Stimulated activated CD8-positive, alpha-beta memory T cell treated with anti-CD3 and anti-CD28 coated beads, Interleukin-15, amount 100 ng/mL, for 24 hours (primary cell): ENCODE measurements at places on chromosomes 3 and 15.

DNA sequence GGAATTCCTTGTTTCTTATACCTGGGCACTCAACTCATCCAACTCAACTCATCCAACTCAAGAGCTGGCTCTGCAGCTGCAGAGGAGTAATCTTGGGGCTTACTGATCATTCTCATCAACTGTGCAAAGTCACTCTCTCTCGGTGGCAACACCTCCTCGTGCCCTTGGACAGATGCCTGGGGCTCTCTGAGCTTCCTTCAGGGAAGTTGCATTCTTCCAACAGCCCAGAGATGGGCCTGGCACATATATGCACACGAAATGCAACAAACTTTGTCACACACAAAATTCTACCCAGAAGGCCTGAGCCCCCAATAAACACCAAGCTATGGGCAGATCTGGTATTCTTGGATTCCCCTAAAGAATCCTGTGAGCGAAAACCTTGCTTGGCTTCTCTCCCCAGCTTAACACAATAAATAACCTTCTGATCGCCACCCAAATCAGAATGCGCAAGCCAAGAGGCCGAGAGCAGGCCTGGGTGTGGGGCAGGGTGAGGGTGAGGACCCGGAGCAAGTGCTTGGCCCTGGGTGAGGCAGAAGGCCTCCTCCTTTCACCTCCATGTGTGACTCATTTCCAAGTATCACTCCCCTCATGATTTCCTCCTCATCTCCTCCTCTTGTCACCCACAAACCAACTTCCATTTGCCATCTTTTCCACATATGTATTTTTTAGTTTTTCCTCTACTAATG, 15.4 kb downstream of the TGM5 start:
- no peak for DNase-seq

DNA sequence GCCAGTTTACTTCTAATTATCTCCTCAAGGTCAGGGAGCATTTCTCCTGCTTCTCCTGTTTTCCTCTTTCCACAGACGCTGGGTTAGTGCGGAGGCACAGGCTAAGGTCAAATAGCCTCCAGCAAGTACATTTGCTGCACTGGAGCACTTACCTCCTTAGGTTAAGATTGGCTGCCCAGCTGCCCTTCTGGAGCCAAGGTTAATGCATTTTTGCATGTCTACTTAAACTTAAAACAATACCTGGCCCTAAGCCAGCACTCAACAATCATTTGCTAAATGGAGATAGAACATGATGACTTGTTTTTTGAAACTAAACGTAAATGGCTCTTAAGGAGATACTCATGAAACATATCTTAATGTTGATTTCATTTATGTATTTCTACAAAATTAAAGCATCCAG, 83.5 kb downstream of the SSR3 start:
- no peak for DNase-seq

- DNase-seq = no peak
Observed at GRCh38 chr3:188978421-188979171, 193.2 kb upstream of the TPRG1 start.

DNA sequence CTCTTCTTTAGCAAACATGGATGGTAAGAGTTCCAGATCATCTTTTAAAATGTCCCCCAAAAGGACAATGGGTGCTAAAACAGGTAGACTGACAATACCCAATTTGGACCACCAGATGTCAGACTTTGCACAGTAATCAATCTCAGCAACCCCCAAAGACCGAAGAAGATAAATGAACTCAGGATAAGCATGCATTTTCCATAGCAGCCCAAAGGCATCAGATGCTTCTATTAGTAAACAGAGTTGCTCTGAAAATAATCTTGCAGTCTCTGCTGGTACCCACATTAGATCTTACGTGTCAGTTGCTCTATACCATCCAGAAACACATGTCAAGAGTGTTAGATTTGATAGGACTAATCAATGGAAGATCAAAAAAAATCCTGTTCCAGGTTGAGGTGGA, 20.6 kb downstream of the MYH15 start:
- no peak for DNase-seq

GRCh38 chr3:183287301-183287971, 34.4 kb downstream of the B3GNT5 start:
- no peak for DNase-seq

- no peak for DNase-seq
Observed at GRCh38 chr15:100311833-100312476, 29.8 kb downstream of the ADAMTS17 start.

GRCh38 chr3:69809076-69809835, 70.0 kb downstream of the MITF start:
- no peak for DNase-seq

DNA sequence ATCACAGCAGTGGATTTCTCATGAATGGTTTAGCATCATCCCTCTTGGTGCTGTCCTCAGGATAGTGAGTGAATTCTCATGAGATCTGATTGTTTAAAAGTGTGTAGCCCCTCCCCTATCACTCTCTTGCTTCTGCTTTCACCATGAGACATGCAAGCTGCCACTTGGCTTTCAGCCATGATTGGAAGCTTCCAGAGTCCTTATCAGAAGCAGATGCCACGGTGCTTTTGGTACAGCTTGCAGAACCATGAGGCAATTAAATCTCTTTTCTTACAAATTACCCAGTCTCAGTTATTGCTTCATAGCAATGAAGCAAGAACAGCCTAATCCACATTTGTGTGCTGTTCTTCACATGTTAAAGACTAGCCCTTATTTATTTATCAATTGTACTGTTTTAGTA, 495.2 kb upstream of the EPHA6 start:
- DNase-seq = no peak

DNA sequence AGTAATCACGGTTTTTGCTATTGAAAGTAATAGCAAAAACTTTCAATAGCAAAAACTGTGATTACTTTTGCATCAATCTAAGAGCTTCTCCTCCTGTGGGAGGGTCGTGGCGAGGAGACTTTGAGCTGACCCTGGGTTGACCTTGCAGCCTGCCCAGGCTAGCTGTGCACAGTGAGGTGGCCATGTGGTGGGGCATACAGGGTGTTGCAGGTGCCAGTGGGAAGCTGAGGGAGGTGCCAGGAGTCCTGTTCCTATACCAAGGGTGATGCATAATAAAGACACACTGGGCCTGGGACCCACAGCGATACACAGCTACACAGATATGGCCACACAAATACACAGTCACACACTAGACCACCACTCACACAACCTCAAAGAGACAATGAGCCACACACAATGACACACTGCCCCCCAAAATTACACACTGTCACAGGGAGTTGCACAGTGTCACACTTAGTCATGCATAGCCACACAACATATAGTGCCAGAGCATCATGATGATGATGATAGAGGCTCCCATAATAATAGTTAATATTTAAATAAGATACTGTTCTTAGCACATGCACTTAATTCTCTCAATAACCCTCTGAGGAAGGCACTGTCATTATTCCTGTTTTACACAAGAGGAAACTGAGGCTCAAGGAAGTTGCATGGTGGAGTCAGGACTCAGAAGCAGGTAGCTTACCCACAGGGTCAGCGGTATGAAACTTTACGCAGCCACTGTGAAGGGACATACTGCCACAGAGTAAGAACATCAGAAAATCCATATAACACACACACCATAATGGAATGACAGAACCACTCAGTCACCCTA, 6.3 kb downstream of the PLCD1 start:
- no peak for DNase-seq

- DNase-seq = no peak
Observed at GRCh38 chr3:180631317-180631716, 29.4 kb downstream of the TTC14 start.

DNA sequence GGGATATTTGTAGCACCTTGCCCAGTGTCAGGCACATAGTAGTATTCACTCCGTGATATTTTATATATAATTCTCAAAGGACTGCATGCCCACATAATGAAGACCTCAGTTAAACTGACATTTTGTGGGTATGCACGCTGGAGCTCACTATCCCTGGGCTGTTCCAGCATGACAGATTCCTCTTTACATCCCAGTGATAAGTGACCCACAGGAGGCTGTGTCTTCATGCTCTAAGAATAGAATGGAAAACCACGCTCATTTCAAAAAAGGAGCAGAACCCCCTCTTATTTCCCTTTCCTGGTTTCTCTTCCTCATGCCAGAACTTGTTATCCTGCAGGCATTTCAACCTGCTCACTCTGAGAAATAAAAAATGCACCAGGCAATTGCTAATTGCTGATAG, 717.5 kb downstream of the AGBL1 start:
- no peak for DNase-seq

- DNase-seq = no peak
Observed at GRCh38 chr15:66253418-66254088, at the start of gene MEGF11. Gene MEGF11, minus strand, starts transcription at chr15:66253750. Its CDS starts 125,347 bp downstream, at chr15:66128403.

DNA sequence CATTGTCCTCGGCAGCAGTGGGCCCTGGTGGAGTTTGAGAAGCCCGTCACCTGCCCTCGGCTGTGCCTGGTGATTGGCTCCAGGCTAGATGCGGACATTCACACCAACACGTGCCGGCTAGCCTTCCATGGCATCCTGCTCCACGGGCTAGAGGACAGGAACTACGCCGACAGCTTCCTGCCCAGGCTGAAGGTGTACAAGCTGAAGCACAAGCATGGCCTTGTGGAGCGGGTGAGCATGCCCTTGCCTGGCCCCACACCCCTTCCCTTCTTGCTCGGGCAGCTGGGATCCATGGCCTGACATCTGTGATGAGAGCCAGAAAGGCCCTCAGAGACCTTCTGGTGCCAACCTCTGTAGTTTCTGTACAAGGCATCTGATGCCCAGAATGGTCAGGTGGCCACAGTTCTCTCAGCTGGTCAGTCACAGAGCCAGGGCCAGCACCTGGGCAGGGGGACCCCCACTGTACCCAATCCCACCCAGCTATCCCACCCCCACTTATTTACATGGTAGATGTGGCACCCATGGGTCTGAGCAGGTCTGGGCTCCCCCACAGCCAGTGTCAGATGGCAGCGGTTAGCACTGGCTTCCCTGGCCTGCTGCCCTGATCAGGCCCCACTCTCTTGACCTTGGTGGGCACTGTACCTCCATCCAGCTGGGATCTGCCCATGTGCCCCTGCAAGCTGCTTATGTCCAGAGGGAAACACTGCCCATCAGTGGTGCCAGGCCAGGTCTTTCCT, 124.9 kb downstream of the DNAJB8 start:
- DNase-seq = no peak

GRCh38 chr3:31755926-31756658, 223.4 kb downstream of the STT3B start:
- DNase-seq = no peak

DNA sequence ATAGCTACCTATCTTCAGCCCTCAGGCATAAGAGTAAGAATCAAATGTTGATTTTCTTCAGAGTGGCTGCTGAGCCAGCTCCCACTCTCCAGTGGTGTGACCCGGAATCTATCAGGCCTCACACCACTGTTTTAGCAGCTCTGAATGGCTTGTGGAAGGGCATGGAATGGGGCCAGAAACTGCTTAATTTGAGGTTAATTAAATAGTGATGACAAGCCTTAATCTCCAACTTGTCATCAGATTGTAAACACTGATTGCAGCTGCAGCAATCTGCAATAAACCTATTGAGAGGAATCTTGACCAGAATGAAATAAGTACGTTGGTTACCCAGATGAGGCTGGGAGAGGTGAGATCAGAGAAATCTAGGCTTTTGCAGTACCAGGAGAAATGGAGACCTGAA, 317.4 kb downstream of the FHIT start:
- DNase-seq = no peak

DNA sequence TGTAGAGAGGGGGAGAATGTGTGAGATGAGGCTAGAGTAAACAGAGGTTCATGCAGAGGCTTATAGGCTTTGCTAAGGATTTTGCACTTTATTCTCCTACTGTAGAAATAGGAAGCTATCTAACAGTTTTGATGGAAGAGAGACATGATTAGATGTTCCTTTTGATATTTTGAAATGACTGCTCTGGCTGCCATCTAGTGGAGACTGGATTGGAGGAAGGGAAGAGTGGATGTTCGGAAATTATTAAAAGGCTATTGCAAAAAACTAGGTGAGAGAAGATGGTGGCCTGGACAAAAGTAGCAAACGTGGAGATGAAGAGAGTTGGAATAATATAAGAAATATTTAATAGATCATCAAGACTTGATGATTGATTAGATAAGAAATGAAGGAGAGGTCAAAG, 42.2 kb downstream of the SYN2 start:
- DNase-seq = no peak
